Fibroblast of lung (primary cell): ENCODE measurements at places on chromosomes 2 and 18. TPM values are rescaled to one million over a fixed set of nuclear protein-coding genes. Genes with fewer than 3 reads are reported as not detected.

ASXL3 gene
- 0.51 and 0.66 TPM in 2 replicates for total RNA-seq

ST8SIA5 gene
- under 0.01 TPM in 2 replicates for total RNA-seq

RESP18 gene
- not detected in 2 replicates for total RNA-seq

LCT gene
- total RNA-seq = under 0.01 TPM in 2 replicates

PMAIP1 gene
- total RNA-seq = 29.8 and 34.7 TPM in 2 replicates

ST8SIA3 gene
- total RNA-seq = not detected in 2 replicates
